ENCODE measurements at places on chromosomes 1 and 21.
A peak's percentile ranks its signal among the peaks of the same experiment; 100 is the strongest.

DNA sequence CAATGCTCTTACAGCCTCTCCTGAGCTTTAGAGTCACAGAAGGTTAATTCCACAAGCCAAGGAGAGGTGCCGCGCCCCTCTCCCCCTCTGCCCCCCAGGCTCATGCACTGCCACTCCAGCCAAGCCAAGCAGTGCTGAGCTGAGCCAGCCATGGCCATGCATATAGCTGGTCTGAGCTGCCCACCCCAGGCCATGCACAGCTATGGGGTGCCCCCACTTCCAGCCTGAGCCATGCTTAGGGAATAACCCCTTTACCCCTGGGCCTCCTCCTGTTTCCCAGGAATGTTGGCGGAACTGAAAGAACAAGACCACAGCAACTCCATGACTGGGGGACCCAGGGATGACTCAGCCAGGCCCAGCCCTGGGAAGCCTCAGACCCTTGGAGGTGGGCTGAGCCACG lies 34.0 kb upstream of the MAGOH start:
- no peak for DNase-seq

- no peak for DNase-seq
Measured at GRCh38 chr21:15763359-15763758, 33.6 kb downstream of the USP25 start.

- no peak for DNase-seq
Measured at GRCh38 chr1:9258629-9259028, 24.1 kb downstream of the H6PD start.

DNA sequence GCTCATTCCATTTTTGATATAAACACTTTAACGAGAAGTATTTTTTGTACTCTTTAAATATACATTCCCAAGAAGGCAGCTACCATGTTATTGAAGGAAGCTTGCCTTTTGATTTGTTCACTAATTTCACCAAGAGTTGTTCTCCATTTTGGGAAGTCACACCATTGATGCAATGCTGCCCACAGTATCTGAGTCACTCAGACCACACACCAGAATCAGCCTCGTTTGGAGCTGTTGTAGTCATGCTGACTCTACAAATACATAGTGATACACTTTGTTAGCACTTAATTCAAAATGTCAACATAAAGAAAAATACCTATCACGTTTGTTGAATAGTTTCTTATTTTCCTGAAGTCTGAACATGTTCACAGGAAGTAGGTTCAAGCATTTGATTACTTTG lies 78.7 kb downstream of the PAPPA2 start:
- no peak for DNase-seq

DNA sequence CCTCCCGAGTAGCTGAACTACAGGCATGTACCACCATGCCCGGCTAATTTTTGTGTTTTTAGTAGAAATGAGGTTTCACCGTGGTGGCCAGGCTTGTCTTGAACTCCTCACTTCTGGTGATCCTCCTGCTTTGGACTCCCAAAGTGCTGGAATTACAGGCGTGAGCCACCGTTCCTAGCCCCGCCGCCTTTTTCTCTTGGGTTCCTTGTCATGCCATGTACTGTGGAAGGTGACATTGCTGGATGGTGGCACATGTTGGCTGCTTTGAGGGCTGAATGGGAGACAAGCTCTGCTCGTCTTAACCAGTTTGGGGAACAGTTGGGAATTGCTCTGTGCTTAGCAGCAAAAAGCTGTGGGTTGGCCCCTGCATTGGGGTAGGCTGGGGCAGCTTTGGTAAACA lies 22.7 kb downstream of the ACTL8 start:
- DNase-seq: no peak

- no peak for DNase-seq
Measured at GRCh38 chr21:27171707-27172106, 204.8 kb upstream of the ADAMTS5 start.

GRCh38 chr1:53343831-53344668 lies 16.2 kb upstream of the LRP8 start:
- peak; percentile 84 for DNase-seq

- DNase-seq: no peak
Measured at GRCh38 chr1:110668549-110668948, 6.2 kb downstream of the KCNA3 start.

DNA sequence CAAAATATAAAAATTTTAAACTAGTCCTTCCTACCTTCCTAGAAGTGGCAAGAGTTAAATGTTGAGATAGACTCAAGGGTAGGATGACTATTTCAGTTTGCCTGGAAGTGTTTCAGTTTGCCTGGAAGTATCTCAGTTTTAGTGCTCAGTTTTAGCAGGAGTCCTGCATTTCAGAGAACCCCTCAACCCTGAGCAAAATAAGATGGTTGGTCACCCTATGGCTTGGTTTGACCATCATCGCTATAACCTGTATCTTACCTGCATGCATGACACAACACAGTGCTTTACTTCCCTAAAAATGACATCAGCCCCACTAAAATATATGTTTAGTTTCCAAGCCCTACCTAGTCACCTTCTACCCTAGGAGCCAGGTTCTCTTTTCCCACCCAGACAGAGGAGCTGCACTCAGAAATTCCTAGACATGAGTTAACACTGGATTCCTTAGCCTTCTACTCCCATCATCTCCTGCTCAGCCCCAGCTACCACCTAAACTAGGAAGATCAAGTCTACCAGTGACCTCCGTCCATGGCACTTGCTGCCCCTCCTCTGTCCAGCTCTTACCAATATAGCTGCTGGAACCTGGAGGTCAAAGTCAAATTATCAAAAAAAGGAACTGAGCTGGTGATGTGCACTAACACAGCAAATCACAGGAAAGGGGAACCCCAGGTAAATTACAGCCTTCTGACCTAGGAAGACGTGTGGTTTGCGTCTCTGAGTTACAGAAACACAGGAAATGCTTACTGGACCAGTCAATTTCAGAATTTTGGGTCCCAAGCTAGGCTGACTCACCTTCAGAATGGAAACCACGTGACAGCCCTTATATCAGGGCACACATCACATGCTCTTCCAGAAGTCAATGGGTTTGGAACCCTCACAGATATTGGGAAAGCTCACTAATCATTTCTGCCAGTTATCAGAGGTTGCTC lies 2.2 kb upstream of the G0S2 start:
- no peak for DNase-seq

GRCh38 chr1:79006564-79006963 lies at the start of gene ADGRL4:
TSS of gene ADGRL4 (minus strand) at chr1:79006730. CDS start at chr1:79006654, 76 bp downstream.
- DNase-seq: no peak

DNA sequence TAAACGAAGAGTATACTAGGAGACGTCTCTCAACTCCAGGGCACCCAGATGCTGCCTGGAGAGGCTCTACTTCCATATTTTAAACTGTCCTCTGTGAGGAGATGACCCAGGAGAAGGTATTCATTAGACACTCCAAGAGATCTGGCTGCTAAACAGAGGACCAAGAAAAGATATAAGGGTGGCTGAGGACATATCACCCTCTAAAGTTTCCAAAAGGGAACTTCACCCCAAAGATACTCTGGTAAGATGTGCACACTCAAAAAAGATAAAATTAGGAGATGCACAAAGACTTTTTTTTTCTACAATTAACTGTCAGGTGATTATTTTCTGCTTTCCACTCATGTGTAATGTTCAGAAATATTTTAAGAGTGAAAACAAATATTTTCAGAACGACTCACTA lies 1.4 kb downstream of the ZNF670 start:
- DNase-seq: no peak

- no peak for DNase-seq
Measured at GRCh38 chr1:152886758-152887409, 8.8 kb downstream of the SMCP start.

- DNase-seq: no peak
Measured at GRCh38 chr1:207845109-207845508, 65.8 kb downstream of the CD34 start.

DNA sequence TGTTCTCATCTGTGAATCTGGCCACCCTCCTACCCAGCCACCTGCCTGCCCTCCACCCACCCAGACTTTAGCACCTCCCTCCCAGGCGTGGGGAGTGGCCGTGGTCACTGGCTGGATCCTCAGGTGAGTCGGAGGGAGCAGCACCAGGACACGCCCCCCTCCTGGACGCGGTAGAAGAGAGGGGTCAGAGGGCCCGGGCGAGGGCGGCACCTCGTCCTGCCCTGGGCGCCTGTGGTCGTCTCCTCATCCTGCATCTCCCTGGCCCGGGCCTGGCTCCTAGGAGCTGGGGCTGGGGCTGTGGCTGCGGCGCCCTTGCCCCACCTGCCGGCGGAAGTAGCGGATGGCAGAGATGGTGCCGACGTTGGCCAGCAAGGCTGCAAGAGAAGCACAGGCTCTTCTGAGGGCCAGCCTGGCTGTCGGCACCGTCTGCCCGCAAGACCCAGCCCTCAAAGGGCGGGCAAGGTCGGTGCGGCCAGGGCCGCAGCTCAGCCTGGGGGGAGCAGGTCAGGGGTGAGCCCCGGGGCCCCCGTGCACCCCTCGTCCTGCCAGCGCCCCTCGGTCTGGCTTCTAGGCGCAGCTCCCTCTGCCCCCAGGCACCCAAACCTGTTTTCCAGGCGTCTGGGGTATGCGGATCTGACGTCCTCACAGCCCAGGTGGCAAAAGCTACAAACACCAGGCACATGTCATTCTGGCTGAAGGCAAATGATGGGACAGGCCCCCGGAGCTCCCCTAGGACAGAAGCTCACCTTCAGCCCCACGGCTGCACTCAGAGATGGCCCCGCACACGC lies 5.8 kb downstream of the PERM1 start:
- DNase-seq: no peak

DNA sequence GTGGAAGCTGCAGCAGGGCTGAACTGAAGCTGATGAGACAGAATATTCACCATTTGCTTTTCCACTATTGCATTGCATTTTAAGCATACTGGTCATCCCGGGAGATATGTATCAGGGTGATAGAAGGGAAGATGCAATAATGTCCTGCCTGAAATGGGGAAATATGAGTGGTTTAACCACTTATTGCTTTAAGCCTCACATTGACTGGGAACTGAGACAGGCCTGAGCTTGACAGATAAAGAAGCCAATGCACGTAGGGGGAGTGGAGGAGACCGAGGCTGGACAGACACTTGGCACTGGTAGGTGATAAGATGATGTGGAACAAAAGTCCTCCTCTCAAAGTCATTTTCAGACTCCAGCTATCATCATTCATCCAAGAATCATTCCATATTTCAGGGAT lies 911.7 kb upstream of the NCAM2 start:
- DNase-seq: no peak

- DNase-seq: no peak
Measured at GRCh38 chr1:4516596-4516995, 137.8 kb upstream of the AJAP1 start.

DNA sequence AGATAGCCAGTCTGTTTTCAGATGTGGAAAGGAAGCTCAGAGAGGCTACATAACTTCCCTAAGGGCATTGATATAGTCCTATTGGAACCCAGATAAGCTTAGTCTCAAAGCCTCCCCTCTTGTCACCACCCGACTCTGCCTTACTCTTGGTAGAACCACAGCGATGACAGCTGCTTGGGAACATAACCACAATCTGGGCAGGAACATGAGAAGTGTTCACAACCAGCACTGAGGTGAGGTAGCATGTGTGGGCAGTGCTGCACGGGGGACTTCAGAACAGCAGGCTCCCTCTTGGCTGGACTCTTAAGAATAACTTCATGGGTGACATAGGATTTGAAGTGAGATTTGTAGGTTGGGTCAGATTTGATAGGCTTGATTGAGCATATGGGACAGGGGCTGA lies 9.3 kb upstream of the S100A10 start:
- DNase-seq: no peak

DNA sequence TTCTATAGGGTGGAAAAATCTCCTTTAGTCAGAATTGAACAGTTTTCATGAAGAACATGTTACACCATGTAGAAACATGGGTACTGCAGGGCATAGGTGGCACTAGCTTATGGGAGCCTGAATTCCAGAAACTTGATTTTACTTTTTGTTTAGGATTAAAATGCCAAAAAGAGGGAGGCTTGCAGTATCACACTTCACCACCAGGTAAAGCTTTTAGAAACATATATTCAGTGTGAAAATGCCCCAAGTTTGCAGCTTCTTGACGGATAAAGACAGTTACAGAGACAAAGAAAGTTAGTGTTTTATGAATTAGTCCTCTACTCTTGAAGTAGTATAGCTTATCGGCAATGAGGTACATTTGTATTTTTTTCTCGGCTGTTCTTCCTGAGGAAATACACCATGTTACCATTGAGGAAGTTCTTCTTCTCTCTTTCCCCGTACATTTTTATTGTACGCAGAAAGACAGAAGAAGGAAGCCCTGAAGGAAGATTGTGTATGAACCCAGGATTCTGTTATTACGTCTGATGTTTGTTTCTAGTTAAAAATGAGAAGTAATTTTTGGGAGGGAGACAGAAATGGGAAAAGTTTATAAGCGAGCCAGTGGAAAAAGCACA lies 66.1 kb downstream of the PBX1 start:
- no peak for DNase-seq

DNA sequence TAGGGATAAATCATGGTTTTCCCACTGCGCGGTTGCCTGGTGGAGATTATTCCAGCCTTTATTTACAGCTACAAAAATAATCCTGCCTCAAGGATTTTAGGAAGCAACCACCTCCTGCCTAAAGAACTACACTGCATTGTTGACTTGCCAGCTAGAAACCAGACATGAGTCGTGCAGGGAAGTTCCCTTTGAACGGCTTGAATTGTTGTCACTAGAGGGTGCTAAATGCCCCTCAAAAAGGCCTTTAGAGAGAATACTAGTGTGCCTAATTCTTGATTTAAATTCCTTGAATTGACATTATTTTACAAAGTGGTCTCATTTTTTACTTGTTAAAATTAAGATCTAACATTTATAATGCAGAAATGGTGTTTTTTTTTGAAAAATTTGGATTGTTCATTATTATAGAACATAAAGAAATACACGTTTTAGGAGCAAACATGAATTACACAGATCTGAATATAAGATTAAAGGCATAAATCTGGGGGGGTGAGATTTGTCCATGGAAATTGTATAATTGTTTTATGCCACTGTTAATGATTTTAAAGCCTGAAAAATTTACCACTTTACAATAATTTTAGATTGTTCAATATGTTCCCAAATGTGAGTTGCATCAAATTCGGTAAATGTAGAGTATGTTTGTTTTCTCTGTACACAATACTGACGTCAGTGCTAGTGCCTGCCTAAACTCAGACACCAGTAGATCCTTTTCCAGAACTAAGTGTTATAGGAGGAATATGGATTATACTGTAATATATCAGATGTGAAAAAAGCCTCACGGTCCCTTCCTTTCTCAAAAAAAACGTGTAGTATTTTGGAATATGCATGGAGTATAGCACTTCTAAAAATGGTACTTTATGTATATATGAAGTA lies 7.6 kb upstream of the ERG start:
- DNase-seq: no peak

DNA sequence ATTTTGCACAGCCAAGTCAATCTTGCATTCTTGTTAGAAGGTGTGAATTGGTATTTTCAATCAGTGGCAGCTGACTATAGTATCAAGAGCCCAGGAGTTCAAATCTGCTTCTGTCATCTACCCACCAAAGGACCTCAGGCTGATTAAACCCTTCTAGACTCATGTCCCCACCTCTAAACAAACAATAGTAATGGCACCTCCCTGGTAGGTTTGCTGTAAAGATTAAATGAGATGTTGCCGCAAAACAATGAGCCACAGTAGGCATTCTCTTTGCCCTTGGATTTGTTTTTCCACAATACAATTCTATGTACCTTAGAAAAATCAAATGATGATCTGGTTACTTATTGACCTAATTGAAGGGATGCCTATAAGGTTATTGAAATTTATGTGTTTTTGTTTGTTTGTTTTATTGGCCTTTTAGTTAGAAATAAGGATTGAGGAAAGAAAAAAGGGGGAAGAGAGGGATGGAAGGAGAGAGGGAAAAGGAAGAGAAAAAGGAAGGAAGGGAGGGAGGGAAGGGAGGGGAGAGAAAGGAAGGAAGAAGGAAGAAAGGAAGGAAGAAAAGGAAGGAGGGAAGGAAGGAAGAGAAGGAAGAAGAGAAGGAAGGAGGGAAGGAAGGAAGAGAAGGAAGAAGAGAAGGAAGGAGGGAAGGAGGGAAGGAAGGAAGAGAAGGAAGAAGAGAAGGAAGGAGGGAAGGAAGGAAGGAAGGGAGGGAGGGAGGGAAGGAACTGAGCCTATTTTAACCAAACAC lies 110.7 kb downstream of the ETS2 start:
- DNase-seq: no peak

Measured in vagina (tissue), 2 donors.